ENCODE measurements at places on chromosomes 16 and 17.

- no peak for DNase-seq
Observed at GRCh38 chr16:87515475-87516330, 22.9 kb upstream of the ZCCHC14 start.

GRCh38 chr16:29988346-29989075 is 6.9 kb downstream of the HIRIP3 start:
- no peak for DNase-seq

DNA sequence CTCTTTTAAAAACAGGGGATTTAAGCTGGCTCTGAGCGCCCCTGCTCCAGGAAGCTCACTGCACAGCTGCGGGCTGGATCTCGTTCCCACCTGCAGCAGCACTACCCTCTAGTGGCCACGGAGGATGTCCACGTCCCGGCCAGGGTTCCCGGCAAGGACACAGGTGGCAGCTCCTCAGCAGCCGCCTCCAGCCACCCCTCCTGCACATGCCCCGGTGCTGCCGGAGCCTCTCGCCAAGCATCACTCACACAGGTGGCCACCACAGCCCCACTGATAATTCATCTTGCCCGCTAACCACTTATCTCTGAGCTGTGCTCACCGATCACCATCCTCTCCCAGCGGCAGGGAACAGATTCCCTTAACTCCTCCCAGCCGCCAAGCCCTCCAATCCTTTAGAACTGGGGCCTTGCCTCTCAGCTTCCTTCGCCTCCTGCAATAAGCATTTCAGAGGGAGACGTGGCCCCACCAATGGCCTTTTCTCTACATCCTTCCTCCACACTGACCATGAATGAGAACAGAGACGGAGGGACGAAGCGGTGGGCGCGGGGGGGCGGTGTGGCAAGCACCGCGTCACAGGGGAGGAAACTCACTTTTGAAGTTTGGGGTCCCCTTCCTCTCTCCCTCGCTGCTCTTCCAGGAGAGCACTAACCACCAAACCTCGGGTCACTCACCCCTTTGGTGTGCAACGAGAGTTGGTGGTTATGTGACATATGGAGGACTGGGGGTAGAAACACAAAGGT is 222.1 kb downstream of the RBFOX3 start:
- DNase-seq: no peak

- no peak for DNase-seq
Observed at GRCh38 chr16:66131156-66131807, 235.2 kb upstream of the CDH5 start.

DNA sequence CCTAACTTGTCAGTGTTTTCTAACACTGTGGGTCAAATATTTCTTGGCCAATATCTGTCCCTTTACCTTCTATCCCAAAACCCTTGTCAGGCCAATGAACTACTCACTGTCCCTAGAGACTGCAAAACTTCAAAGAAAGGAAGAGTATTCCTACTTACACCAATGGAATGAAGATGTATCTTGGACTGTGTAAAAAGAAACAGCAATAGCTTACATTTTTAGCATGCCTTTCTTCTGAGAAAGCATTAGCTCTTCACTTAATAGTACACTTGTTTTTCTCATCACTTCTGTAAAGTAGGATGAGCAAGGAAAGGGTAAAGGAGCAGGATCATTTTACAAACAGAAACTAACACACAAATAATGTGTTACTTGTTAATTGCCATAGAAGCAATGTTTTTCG is 73.9 kb downstream of the STH start:
- DNase-seq: no peak

DNA sequence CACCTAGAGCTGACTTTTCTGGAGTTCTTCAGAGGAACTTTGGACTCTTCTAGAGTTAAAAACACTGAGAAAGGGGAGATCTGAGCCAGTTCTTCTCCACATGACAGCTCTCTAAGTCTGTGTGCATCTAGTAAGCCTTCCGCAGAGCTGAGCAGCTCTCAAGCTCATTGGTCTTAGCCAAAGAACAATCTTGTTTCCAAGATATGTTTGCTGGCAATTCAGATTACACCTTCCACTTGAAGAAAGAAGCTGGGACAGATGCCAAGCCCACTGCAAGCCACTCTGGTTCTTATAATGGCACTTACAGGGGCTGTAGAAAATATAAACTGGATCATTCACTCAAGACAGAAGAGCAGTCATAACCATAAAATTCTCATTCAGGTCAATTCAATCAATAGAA is 134.1 kb upstream of the TOX3 start:
- DNase-seq: no peak

- DNase-seq: no peak
Observed at GRCh38 chr17:82300228-82300627, 17.2 kb downstream of the CD7 start.

DNA sequence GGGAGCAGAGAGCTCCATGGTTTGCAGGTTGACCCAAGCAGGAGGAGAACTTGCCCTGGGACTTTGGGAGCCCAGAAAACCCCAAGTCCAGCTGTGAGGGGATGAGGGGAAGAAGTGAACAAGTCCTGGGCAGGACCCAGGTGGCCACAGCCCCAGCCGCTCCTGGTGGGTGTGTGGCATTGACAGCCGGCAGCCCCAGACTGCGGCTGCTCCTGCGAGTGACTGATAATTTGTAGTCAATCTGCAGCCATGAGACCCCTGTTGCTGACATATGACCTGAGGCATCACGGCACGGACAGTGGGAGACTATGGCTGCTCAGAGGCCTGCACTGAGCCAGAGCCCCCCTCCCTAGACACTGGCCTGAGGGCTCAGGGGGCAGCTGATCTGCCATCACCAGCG is 66.4 kb downstream of the PRMT7 start:
- no peak for DNase-seq
